Activated CD4-positive, alpha-beta T cell treated with anti-CD3 and anti-CD28 coated beads, Interleukin-2, amount 50 U/mL, for 4 hours (primary cell): ENCODE measurements at places on chromosomes 4 and X.

- DNase-seq = no peak
Measured at GRCh38 chrX:1224954-1225353, 12.5 kb upstream of the CRLF2 start.

DNA sequence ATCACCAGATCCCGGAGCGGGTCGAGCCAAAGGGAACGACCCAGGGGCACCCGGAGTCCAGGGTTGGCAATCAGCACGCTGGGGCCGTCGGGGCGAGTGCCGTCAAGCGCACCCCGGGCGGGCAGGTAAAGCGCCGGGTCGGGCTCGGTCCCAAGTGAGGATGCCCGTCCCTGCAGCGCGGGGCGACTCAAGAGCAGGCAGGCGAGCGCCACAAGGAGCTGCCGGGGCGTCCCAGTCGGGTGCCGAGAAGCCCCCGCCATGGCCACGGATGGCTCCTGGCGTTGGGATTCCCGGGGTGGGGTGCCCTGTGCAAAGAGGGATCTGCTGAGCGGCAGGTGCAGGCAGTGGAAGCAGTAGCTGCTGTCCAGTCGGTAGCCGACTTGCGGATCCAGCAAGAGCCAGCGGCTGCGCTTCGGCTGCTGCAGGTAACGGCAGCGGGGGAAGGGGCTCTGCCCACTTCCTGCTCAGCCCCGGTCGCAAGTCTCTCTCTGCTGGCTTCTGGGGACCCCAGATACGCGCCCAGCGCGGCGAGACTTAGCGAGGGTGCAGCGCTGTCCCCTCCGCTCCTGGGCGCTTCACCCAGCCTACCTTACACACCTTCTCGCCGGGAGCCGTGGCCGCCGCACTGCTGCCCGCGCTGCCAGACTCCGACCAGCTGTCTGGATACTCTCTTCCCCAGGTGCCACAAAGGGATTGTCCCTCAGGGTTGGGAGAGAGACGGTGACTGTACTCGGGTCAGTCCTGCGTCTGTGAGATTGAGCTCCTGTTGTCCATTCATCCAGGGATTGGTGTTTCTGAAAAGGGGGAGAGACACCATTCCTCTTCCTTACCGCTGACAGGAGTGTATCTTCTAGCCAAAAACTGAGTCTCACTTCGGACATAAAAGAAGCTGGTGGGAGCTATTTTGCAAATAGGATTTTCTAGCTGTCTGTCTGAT, at the start of gene FREM3:
TSS of gene FREM3 (minus strand) at position 260 of the 937 bp plus-strand sequence. CDS start at position 260, 0 bp downstream.
- DNase-seq = no peak

DNA sequence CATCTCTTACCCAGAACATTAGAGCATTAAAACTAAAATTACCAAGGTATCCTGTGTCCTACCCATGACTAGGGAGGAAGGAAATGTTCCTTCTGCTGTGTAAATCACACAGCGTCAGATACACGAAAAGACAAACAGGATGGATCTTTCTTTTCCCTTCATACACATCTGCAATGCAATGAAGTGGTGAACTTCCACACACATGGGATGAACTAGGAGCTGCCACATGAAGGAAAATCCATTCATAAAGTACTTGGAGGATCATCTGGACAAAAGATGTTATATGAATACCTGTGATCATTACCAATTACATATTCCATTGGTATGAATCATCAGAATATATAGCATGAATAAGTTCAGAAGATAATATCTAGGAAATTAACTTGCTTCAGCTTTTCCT, 46.2 kb downstream of the LDB2 start:
- DNase-seq = no peak

DNA sequence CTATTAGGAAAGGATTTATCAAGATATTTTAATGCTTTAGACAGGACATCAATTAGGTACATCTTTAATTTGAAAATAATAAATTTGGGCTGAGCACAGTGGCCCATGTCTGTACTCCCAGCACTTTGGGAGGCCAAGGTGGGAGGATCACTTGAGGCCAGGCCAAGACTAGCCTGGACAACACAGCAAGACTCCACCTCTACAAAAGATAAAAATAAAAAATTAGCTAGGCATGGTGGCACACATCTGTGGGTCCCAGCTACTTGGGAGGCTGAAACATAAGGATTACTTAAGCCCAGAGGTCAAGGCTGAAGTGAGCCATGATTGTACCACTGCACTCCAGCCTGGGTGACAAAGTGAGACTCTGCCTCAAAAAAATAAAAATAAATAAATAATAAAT, 59.6 kb upstream of the IRF2 start:
- no peak for DNase-seq

DNA sequence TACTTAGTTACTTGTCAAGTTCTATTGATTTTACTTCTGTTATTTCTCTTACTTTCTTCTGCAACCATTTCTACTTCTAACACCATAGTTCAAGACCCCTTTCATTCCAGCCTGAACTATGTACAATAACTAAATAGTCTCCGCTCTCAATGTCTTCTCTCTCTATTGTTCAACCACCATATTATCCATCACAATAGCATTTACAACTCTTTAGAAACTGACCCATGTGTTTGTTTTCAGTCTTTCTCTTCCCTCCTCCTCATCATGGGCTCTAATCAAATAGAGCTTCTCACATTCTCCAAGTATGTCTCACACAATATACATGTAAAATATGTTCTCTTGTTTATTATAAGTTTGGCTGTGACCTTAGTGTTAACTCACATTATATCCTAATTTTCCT, 143.6 kb downstream of the ZAR1 start:
- DNase-seq = no peak
